ENCODE measurements at places on chromosomes 13 and 19.

DNA sequence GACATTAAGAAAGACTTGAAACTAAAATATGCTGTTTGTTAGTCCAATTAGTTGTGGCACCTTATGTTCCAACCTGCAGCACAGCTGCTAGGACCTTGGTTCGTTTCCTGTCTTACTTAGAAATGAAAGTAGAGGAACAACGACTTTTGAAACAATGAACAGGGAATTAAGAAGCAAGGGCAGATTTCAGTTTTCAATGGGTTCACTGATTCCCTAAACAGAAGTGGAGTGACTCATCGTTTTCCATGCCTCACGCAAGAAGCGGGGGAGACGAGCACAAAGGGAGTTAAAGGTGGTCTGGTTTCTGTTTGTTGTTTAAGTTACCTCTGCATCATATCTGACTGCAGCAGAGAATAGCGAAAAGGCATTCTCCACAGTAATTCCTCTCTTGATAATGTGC, 44.8 kb downstream of the PHF11 start:
- no peak for DNase-seq

DNA sequence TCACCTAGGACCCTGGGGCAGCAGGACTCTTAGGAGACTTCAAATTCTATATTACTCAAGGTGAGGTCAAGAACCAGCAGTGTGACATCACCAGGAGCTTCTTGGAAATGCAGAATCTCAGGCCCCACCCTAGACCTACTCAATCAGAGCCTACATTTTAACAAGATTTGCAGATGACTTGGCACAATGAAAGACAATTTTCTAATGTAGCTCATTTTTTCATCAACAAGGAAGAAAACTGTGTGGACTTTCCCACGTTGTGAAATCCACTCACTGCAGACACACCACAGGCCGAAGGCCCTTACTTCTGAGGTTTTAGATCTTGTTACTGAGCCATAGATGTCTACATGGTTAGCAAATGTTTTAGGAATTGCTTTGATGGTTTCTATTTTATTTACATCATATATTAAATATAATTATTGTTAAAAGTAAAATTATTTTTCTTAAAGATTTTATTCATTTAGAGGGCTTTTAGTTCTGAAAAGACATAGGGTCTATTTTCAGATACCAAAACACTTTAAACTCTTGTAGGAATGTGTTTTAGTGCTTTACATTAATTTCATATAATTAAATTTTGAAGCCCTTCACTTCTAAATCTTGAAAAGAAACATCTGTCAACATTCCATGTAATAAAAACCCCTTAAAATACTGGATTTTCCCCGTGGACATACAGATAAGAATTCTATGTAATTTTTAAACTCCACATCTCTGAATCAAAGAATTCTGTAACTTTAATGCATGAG, 18.5 kb upstream of the STARD13 start:
- DNase-seq, result no peak

DNA sequence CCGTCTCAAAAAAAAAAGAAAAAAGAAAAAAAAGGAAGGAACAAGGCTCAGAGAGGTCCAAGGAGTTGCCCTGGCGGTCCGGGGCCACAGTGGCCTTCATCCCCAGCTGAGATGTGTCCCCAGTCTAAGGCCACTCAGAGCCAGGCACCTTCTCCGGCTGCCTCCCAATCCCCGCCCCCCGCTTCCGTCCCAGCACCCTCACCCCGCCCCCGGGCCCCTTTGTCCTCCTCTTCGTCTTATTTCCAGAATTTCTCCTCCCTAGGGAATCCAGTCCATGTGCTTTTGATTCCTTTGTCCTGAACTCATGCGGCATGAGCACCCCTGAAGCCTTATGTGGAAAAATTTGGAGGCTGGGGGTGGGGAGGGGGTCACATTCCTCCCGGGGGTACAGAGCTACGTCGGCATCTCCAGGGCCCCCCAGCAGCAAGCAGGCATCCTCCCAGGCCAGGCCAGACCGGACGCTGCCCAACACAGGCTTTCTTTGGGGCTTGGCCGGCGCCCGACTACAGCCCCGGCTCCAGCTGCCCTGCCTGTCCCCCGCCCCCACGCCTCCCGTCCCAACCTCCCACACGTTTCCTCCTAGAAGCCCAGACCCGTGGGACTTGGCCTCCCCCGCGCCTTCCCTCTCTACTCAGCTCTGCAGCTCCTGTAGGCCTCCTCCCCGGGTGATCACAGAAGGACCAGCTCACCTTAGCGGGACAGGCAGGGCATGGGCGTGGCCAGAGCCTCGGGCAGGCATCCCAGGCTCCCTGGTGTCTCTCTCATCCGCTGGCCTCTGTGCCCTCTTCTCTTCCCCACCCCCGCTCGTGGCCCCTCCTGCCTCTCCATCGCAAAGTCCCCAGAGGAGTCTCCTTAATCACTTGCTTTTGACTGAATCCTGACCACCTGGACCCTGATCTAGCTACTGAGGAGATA, 17.8 kb upstream of the ADGRE5 start:
- no peak for DNase-seq

DNA sequence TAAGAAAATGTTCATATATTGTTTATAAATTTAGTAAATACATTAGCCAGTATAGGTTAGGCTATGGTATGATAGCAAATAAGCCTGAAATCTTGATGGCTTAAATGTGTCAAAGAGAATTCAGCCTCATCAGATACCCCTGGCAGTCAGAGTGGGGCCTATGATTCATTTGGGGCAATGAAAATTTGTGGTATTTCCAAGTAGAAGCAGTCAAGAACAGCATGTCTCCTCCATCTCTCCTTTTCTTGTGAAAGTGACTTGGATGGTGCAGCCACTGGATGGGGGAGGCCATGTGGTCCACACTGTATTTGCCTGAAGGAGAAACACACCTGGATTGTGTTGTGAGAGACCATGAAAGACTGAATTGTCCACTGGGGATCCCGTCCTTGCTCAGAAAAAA, 82.7 kb downstream of the DLEU7 start:
- no peak for DNase-seq

All from SHP77 treated with DMSO at 0.1 percent for 48 hours (cell line).